Stimulated activated CD8-positive, alpha-beta memory T cell treated with anti-CD3 and anti-CD28 coated beads, Interleukin-15, amount 100 ng/mL, for 4 hours (primary cell): ENCODE measurements at places on chromosomes 4 and X.

GRCh38 chr4:91032725-91033445 is 905.7 kb downstream of the CCSER1 start:
- no peak for DNase-seq

GRCh38 chr4:120730777-120731320 is 191.7 kb downstream of the PRDM5 start:
- no peak for DNase-seq

DNA sequence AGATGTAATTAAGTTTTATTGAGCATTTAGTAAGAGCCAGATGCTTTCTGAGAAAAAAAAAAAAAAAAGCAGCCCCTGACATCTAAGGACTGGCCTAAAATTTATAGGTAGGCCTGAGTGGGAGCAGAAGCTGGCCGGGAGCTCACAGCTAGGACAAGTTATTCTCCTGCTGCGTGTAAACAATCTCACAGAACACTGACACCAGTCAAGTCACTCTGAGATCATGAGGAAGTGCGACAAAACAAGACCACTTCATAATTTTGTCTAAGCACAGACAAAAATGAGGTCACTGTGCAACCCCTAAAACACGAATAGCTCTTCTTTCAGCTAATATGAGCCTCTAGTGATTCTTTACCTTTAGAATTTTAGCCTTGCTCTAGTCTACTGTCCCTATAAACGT is 15.3 kb upstream of the NSUN7 start:
- no peak for DNase-seq

DNA sequence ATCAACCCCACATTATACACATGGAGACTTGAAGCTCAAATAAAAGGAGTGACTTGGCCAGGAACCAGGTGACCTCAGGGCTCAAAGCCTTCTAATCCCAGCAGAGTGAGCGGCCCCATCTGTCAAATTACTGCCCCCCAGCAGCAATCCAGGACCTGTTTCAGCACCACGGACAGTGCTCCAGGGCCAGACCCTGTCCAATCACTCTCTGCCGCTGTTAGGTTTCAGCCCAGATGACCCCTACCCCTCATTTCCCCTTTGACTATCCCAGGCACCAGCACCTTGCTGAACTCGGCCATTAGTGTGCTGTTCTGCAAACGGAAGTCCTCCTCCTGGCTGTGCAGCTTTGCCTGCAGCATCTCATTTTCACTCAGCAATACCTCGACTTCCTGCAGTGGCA is 5.1 kb downstream of the GRIPAP1 start:
- DNase-seq = no peak

- DNase-seq = no peak
These were observed 73.0 kb upstream of the HPGD start for GRCh38 chr4:174595141-174595929.

DNA sequence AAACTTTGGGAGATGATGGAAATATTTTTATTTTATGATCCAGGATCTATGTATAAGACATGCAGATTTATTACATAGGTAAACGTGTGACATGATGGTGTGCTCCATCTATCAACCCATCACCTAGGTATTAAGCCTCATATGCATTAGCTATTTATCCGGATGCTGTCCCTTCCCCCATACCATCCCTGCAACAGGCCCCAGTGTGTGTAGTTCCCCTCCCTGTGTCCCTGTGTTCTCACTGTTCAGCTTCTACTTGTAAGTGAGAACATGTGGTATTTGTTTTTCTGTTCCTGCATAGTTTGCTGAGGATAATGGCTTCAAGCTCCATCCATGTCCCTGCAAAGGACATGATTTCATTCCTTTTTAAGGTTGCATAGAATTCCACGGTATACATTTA is 28.1 kb upstream of the ZCCHC4 start:
- DNase-seq = no peak

GRCh38 chr4:16820329-16820728 is 78.1 kb downstream of the LDB2 start:
- no peak for DNase-seq

DNA sequence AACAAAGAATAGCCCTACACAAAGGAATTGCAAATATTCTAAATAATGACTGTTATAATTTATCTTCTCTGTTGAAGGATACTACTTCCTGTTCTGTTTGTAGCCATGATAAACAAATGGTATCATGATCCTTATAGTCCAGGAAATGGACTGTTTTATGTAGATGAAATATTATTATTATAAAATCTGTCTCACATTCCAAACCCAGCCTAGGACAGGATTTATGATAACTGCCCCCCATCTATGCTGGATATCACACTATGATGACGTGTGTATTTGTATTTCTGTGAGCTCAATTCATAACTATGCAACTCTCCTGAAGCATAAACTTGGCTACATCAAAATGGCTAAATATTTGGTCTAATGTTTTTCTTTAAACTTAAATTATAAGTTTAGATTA is 21.3 kb downstream of the DMD start:
- no peak for DNase-seq

- no peak for DNase-seq
These were observed 379 bp downstream of the PDGFC start for GRCh38 chr4:156971165-156971675.

- peak; percentile 36 for DNase-seq
These were observed 118.4 kb downstream of the DTHD1 start for GRCh38 chr4:36399762-36400353.

DNA sequence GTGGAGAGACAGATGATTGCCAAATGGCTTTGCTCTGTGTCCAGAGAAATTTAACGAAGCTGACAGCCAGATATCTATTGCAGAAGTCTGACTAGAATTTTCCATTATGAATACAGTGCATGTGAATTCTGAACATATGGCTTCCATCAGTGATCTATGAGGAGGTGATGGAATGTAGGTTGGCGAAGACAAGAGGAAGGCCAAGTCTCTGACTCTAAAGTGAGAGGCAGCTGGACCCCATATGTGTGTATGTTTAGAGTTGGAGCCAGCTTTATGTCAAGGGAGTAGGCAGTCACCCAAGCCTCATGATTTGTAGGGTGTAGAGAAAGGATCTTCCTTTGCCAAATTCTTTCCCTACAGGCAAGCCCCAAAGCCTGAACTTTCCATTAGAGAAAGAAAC is 76.2 kb upstream of the TEX13D start:
- no peak for DNase-seq

DNA sequence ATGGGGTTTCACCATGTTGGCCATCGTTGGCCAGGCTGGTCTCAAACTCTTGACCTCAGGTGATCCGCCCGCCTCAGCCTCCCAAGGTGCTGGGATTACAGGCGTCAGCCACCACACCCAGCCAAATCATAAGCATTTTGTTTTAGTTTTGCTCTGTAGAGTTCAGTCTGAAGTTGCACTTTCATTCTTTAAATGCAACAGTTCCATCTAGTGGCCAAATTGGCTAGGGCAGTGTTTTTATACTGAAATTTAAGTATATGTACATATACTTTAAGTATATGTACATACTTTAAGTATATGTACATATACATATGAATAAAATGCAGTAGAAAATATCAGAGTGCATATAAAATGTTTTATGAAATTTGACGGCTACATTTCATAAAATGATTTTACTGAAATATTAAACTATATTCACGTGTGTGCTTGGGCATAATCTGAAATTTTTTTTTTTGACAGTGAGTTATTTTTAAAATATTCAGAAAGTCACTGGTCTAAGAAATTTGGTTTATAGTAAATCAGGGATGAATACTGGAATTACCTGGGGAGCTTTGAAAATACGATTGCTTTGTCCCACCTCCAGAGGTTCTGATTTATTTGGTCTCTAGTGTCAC is 145.5 kb downstream of the NWD2 start:
- no peak for DNase-seq

DNA sequence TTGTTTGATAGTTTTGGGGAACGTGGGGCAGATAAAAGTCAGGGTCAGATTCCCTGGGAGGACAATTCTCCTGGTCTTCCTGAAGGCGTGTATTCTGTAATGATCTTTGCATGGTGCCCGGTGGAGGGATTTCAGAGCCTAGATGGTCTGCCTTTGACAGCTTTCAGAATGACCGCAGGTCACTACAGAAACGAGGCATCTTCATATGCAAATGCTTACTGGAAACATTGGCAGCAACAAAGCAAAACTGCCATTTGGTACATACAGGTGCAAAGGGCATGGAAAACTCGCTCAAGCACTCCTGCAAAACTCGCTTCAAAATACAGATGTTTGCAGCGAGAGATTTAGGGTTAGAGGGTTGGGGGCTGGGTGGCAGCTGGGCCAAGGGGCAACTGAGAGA is 8.8 kb downstream of the C4orf50 start:
- no peak for DNase-seq
